Dermis microvascular lymphatic vessel endothelial cell (primary cell): ENCODE measurements at places on chromosomes 6 and 20. TPM values are rescaled to one million over a fixed set of nuclear protein-coding genes. Genes with fewer than 3 reads are reported as not detected.

- DNase-seq = no peak
Measured at GRCh38 chr20:51042657-51043247, 19.8 kb upstream of the KCNG1 start.

- DNase-seq = no peak
Measured at GRCh38 chr6:169967687-169968086, 216.3 kb downstream of the ERMARD start.

- DNase-seq = peak; percentile 30
Measured at GRCh38 chr20:23231561-23232218, 118.9 kb upstream of the NXT1 start.

DNA sequence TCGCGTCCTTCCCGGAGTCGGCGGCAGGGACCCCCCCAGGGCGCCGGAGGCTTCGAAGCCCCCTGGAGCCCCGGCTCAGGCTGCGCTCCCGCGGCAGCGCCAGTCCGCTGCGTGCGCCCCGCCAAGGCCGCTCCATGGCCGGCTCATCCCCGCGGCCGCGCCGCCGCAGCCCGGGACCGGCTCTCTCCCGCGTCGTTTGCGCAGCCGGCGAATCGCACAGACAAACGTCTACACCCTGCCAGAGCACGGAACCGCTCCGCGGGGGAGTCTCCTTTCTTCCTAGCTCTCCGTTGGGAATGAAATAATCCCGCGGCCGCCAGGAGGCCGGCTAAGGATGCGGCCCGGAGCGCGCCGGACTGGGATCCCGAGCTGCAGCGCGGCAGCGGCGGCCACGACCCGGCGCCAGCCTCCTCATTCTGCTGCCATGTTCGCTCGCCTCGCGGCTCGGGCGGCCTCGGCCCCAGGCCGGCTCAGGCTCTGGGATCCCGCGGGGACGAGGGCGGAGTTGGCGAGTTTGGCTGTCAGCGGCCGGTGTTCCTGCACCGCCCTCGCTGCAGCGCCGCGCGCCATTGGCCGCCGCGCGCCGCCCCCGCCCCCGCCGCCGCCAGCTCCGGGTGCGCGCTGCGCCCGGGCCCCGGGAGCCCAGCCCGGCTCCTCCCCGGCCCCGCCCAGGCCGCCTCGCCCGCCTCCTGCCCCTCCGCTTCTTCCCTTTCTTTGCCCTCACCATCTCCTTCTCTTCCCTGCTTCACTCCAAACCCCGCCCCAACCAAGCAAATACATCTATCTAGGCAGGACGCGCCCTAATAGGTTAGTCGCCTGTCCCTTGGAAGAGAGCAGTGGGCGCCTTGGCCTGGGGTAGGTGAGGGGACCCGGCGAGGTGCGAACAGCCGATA is at the start of gene GFOD1:
TSS of gene GFOD1 (minus strand) at position 479 of the 893 bp plus-strand sequence. CDS start 710 bp downstream, outside the sequence.
- DNase-seq = peak; percentile 73

DNA sequence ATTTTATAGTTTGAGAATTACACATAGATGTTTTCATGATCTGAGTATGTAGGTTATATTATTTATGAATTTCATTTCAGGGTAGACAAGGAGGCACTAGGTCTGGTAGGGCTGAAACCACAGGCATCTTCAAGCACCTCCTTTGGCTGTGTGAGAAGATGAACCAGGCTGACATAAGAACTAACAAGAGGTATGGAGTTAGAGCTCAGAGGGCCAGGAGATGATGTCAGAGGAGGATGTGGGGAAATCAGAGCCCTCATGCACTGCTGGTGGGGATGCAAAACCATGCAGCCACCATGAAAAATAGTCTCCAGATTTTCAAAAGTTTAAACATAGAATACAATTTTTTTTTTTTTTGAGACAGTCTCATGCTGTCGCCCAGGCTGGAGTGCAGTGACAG is 13.6 kb upstream of the RIPOR3 start:
- DNase-seq = no peak

- DNase-seq = no peak
Measured at GRCh38 chr6:130920969-130921368, 93.8 kb downstream of the SMLR1 start.

GRCh38 chr20:18284805-18285533 is 3.4 kb upstream of the ZNF133 start:
- no peak for DNase-seq

Gene AGER
- total RNA-seq = 0.38 and 0.39 TPM in 2 replicates

GRCh38 chr6:133312006-133312405 is 70.8 kb downstream of the EYA4 start:
- DNase-seq = no peak

GRCh38 chr20:906001-906520 is 10.1 kb downstream of the ANGPT4 start:
- no peak for DNase-seq

- no peak for DNase-seq
Measured at GRCh38 chr6:131167773-131168172, 32.5 kb downstream of the AKAP7 start.

GRCh38 chr6:109073344-109074132 is 21.1 kb downstream of the SESN1 start:
- peak; percentile 77 for DNase-seq

DNA sequence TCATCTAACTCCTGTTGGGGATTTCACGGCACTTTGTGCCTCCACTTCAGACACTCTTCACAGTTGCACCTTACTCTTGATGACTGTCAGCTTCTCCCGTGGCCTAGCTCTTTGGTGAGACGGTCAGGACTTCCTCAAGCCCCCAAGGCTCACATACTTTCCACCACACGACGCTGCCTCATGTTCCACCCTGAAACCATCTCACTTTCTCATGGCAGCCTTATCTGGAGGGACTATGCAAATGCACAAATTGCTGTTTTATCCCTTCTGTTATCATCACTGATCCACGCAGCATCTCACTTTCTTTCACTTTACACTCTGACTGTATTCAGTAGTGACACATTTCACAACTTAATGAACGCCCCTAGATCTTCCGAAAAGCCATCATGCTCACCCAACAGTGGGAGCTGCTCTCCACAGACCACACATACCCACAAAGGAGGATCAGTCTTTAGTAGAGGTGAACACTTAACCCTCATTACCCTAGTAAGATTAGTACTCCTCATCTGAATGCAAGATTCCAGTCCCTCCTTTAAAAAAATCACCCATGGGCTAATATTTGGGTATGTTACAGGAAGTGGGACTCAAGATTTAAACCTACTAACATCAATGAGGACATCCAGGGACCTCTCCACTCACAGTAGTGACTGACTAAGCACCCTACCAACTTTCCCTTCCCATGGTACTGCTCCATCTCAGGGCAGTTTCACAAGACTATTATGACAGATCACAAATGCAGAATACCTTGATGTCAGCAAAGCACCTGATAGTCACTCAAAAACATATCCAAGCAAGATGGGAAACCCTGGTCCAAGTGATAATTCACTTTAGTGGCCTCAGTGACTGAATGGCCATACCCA is 35.4 kb downstream of the FYN start:
- DNase-seq = no peak

Gene BPI
- not detected in 2 replicates for total RNA-seq

- no peak for DNase-seq
Measured at GRCh38 chr20:52422574-52423336, 231.2 kb upstream of the ZFP64 start.

DNA sequence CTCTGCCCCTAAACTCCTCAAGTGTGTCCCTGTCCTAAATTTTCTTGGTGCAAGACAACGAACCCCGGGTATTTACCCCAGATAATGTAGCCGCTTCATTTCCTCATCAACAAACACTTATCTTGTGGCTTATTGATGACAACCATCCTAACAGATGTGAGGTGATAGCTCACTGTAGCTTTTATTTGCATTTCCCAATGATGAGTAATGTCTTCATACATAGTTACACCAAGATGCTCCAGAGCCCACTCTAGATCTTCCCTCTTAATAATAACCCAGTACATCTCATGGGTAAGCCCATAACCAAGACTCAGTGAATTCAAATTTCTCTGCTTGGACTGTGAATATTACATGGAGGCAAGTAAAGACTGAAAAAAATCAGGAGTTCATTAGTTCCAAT is 48.2 kb upstream of the BEND6 start:
- DNase-seq = no peak

DNA sequence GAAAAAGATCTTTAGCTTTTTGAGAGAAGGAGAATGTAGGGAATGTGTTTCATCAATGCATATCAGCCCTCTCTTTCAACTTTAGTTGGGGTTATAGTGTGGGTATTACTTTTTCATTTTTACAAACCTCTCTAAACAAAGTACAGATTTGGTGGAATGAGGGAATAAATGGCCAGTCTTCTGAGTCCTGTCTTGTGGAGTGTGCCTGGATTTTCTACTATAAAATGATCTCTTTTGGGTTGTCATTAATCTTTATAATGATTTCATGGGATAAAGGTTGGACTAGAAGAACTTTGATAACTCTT is 209.3 kb downstream of the RNF144B start:
- DNase-seq = no peak

- DNase-seq = no peak
Measured at GRCh38 chr20:12414446-12415274, 497.0 kb downstream of the BTBD3 start.

Gene NCOA3
- total RNA-seq = 22.5 and 35.5 TPM in 2 replicates

Gene MATN4
- total RNA-seq = under 0.01 TPM in 2 replicates

GRCh38 chr6:129605967-129606366 is 104.0 kb downstream of the ARHGAP18 start:
- DNase-seq = no peak

DNA sequence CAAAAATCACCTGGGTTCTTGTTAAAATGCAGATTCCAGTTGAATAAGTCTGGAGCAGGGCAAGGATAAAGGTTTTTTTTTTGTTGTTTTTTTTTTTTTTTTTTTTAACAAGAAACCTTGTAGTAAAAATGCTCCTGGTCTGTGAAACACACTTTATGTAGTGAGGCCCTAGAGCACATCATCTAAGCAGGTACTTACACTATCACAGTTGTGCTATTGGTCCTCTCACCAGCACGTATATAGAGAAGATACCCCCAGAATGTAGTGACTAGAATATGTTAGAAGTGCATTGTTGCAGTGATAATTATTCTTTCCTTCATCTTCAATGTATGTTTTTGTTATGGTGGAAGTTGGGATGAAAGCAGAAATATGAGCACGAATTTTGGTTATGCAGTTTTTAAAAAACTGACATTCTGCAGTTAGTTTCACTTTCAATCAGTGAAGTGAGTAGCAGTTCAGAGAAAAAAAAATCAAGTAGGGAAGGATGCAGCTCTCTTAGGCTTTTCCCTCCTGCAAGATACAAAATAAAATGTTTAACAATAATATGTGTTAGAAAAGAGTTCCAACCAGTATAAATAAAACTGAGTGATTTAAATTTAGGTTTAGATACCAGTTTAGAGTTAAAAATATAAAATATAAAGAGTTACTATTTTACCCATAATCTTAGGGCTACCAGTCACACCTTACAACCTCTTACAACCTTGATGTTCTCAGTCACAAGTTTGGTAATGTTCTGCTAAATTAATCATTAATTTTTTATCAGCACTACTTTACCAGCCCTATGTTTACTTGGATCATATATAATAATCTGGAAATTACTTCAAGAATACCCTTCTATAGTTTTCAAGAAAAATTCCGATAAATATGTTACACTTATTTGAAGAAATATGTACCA is 9.2 kb upstream of the DEFB113 start:
- no peak for DNase-seq

Gene MCM3
- total RNA-seq = 52.2 and 64.6 TPM in 2 replicates

DNA sequence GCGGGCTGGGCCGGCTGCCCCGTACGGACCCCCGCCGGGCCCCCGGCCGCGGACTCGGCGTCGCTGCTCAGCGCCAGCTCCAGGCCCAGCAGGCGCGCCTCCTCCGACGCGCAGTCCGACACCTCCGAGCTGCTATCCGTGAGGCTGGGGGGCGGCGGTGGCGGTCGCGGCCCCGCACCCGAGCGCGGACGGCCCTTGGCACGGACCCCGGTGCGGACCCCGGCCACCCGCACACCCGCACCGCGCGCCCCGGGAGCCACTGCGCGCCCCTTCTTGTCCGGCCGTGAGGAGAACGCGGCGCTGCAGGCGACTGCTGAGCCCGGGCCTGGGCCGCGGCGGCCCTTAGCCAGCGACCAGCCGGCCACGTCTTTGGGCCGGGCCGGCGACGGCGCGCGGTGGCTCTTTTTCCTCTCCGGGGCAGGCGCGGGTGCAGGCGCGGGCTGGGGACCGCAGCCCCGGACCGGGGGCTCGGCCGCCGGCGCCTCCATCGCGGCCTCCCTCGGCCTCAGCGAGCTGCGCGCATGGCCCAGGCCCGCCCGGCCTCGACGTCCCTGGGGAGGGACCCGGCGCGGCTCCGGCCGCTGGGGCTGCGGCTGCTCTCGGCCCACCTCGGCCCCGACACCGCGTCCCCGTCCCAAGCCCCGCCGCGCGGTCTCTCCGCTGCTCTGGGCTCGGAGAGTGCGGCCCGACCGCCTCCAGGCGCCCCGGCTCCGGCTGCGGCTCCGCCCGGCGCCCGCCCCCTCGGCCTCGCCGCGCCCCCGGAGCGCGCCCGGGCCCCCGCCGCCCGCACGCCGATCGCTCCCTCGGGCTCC is 12.9 kb upstream of the TLDC2 start:
- DNase-seq = no peak

DNA sequence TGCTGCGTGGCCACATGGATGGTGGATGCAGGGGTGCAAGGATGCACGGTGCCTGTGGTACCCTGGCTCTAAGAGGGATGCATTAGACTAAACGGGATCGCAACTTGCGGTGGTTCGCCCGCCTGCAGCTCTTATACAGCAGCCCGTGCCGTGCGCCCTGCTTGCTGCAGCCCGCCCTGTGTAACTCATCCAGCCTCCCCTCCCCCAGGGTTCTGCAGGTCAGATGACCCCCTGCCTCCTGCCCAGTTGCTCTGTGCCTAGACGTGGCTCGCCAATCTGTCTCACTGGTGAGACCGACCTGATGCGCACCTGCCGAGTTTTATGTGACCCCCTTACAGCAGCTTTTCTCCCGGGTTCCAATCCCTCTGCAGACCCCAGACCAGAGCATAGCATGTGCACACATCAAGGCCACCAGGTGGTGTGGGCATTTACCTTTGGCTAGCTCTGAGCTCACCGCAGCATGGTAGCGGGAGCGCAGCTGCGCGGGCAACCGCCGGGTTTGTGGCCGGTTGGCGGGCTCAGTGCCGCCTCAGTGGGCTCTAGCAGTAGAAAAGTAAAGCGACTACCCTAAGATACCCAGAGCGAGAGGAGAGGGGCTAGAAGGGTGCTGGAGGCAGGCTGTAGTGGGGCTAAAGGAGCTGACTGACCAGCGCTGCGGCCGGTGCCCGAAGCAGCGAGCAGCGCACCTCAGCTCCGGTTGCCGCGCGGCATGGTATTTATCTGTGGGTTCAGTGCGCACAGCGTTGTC is 693 bp upstream of the GNAS-AS1 start:
- DNase-seq = no peak

Gene GRIK2
- not detected in 2 replicates for total RNA-seq

DNA sequence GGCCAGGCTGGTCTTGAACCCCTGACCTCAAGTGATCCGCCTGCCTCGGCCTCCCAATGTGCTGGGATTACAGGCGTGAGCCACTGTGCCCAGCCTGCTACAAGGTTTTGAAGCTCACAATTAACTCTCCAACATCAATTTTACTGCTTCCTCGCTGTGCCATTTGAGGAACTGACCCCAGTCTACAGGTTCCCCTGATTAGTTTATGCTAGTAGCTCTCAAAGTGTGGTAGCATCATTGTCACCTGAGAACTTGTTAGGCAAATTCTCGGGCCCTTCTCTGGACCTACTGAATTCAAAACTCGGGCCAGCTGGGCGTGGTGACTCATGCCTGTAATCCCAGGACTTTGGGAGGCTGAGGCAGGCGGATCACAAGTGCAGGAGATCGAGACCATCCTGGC is 49.4 kb downstream of the MCUR1 start:
- DNase-seq = no peak
